ENCODE measurements at places on chromosomes 1 and 21.

DNA sequence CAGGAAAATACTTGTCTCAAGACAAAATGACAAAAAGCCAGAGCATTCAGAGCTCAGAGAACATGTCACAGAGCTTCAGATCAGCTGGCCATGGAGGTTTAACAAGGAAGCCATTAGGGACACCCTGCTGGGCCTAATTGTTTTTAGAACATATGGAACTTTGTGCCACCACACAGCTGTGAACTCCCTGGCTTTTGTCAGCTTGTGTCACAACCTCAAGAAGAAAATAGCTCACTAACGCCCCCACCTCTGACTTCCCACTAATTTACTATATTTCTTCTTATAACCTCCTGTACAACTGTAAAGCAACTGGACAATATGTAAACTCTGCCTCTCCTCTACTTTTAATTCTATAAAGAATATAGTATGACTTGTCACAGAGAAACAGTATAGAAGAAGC lies 21.0 kb upstream of the TDRD10 start:
- DNase-seq = no peak

DNA sequence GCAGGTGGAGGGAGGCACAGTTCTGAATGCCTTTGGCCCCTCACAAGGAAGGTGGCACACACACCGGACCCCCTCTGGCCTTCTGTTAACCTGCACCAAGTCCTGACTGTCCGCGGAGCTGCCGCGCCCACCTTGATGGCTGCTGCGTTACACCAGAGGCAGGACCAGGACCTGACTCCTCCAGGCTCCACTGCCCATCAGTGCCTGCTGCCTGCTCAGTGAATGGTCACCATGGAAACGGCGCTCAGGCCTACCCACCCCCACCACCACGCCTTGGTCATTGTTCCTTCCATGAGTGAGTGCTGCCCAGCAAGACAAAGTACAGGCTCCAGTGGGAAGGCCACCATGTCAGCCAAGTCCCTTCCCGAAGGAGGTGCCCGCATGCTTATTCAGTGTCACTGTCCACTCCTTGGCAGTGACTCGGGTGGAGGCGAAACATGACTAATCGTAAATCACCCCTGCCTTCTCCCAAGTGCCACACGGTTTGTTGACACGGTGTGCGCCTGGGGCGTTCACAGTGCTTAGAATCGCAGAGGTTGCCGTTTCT lies 57.3 kb downstream of the SLC37A1 start:
- DNase-seq = peak; percentile 24

GRCh38 chr1:163119707-163120106 lies 50.5 kb downstream of the RGS4 start:
- no peak for DNase-seq

- no peak for DNase-seq
These were observed 5.9 kb downstream of the BLACAT1 start for GRCh38 chr1:205449750-205450443.

- DNase-seq = peak; percentile 55
These were observed 414.0 kb downstream of the PRDM2 start for GRCh38 chr1:14113841-14114567.

GRCh38 chr1:12001249-12001917 lies 17.9 kb upstream of the MIIP start:
- no peak for DNase-seq

GRCh38 chr1:225813214-225813964 lies 3.5 kb downstream of the EPHX1 start:
- peak; percentile 81 for DNase-seq

- DNase-seq = no peak
These were observed 54.6 kb upstream of the SYT14 start for GRCh38 chr1:209883341-209883971.

GRCh38 chr1:25522031-25522655 lies 21.3 kb upstream of the LDLRAP1 start:
- DNase-seq = no peak

DNA sequence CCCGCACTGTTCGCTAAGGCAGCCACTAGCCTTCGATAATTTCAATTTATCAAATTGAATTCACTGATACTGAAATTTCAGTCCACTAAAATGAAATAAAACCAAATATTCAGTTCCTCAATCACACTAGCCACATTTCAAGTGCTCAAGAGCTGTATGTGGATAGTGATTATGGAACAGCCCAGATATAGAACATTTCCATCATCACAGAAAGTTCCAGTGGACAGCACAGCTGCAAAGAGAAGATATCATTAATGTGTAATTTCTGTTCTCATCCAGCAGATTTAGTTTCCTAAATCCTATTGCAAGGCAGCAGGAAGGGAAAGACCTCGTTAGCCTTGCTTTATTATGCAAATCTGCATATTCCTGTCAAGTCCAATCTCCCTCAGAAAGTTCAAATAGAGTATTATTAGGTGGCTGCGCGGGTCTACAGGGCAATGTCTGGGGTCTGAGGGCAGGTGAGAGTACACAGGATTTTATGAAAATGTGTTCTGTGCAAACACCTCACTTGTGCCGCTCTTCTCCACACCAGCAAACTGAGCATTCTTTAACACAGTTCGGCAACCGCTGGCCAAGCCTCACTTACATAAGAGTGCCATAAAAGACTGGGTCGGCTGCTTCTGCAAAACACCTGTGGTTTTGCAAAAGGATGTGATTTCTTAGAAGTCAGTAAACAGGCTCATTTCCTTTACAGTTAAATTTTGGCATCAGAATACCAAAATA lies 22.4 kb downstream of the CAPZB start:
- DNase-seq = no peak

DNA sequence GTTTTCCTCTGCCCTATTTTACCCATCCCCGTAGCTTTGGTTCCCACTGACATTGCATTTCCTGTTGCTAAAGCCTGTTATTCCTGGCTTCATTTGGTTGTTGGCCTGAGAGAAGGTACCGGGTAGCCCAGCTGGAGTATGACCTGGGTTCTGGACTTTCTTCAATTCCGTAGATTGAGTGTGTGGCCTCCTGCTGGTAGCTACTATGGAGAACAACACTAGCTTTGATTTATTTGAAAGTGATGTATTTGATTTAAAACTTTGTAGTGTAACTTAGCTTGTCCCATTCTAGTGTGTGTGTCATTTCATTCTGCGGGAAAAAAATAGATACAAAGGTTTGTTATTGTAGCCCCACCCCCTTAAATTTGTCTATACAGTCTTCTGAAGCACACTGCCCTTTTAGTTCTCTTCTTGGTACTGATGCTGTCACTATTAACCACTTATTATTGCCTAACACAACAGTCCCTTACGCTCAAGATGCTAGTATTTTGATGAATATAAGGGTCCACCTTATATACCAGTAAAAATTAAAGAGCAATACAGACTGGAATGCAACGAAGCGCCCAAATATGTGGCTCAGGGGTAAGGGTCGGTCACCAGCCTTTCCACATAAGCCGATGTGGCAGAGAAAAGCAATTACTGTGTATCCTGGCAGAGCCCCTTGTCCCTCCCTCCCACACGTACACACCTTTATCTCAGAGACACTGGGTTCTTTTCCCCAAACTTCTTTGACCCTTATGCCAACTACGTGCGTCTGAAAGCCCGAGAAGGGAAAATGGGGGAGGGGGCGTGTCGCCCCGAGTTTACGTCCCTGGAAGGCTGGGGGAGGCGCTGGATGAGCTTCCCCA lies 643 bp upstream of the MOV10 start:
- no peak for DNase-seq

DNA sequence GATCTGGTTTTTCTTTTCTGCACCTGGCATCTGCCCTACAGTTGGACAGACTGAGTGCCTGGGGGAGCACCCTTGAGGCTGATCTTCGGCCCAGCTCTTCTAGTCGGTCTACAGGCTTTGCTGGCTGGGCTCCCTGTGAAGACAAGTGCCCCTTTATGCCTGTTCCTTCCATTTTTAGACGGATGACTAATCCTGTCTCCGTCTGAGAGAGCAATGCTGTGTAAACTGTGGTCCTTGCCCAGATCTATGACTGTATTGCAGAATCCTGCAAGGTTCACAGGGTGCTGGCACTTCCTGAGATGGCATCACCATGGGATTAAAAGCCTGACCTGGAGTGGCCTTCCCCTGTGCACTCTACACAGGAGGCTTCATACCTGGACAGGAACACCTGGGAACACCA lies 47.6 kb upstream of the SAMD13 start:
- DNase-seq = peak; percentile 90

- DNase-seq = no peak
These were observed 6.4 kb upstream of the TSPAN1 start for GRCh38 chr1:46168477-46168876.

GRCh38 chr1:217540321-217540720 lies 90.6 kb downstream of the GPATCH2 start:
- no peak for DNase-seq

GRCh38 chr21:35020436-35020835 lies 28.7 kb downstream of the RUNX1 start:
- DNase-seq = no peak

GRCh38 chr1:202143011-202143767 lies 1.3 kb downstream of the ARL8A start:
- DNase-seq = no peak

All from NCI-H2029 (cell line).